ENCODE measurements at places on chromosomes 7 and 10.

DNA sequence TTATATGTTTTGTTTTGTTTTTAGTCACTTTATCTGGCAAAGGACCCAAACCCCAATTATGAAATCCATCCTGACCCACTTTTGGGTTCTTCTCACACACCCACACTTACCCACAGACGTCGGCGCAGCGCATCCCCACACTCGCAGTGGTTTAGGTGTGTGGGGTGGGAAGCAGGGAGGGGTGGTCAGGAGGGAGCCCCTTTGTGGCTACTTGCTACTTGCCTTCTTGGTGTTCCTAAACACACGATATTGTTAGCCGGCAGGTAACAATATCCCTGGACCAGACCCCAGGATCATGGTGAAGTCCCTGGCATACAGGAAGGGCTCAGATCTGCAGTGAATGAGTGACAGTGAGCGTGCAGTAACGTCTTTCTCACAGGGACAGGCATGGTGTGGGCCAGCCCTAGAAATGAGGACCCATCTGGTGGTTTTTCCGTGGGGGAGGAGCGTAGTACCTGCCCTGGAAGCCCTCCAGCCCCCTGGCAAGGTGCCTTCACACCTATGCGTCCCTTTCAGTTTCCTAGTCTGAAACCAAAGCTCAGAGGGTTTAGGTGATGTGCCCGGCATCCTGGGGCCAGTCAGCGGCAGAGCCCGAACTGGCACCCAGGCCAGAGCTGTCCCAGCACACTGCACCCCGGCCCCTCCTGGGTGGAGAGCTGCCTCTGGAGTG, 4.4 kb downstream of the SPOCK2 start:
- DNase-seq = no peak

DNA sequence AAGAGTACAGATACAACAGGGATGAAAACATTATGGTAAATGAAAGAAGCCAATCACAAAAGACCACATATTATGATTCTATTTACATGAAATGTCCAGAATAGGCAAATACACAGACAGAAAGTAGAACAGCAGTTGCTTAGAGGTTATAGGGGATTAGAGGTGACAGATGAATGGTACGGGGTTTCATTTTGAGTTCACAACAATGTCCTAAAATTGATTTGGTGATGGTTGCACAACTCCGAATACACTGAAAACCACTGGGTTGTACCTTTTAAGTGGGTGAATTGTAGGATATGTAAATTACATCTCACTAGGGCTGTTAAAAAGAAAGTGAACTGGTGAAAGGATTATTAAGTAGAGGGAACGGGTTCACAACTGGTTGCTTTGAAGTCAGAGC, 76.3 kb upstream of the MRLN start:
- no peak for DNase-seq

GRCh38 chr10:113732160-113732881, 19.2 kb upstream of the PLEKHS1 start:
- DNase-seq = no peak

- no peak for DNase-seq
Observed at GRCh38 chr10:113473851-113474250, 79.0 kb upstream of the HABP2 start.

- peak; percentile 36 for DNase-seq
Observed at GRCh38 chr7:79090543-79090942, 362.9 kb downstream of the MAGI2 start.

DNA sequence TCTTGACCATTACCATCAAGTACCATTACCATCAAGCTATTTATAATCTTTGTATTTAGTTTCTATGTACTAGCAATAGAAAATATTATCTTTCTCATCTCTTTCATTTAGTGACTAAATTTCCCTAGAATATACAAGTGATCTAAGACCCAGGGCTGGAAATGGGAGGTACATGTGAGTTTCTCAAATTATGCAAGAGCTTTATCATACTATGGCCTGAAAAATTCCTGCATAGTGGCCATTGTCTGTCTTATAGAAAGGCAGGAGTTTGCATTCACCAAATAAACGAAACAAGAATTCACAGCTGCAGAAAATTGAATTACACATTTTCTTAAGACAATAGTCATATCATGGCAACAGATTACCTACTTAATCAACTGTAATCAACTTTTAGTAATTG, 50.7 kb upstream of the HDAC9 start:
- no peak for DNase-seq

DNA sequence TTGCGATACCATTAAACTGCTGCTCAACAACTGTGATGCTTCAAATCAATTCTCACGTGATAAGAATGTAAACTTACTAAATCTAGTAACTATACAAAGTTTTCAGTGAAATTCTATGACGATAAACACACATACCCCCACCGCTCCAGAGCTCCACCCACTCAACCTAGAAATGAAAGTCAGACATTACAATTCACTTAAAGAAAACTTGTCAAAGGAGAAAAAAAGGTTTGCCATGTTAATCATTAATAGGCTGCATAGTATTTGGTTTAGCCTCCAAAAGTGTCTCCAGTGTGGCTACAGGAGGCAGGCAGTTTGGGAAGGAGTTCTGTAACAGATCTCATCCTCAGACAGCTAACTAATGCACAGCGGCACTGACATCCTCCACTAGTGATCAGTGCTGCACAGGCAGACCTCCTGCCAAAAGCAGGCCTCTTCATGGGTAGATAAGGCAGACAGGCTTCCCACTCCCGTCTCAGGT, 3.1 kb downstream of the HERPUD2 start:
- DNase-seq = no peak

DNA sequence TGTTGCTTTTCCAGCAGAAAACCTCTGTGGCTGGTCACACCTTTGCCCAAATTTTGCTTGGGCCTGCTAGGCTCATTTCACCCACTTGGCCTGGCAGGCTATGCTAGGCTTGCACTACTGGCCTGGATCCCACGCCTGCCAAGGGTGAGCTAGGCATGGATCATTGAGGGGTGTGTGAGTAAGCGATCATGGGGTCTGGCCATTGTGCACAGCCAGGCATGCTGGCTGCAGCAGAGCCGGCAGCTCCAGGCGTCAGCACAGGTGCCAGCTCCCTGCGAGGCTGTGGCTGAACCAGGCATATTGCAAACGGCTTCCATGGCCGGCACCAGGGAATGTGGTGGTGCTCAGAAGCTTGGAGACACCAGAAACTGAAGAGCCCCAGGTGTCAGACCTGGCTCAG, 19.2 kb downstream of the CFAP70 start:
- no peak for DNase-seq

DNA sequence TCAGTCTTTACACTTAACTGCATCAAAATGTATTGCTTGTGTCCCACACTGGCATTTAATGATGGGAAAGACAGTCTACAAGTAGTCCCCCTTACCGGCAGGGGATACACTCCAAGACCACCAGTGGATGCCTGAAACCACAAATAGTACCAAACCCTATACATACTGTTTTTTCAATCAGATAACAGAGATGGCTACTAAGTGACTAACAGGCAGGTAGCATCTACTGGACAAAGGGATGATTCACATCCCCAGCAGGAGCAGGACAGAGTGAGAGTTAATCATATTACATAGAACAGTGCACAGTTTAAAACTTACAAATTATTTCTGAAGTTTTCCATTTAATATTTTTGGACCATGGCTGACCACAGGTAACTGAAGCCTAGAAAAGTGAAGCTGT, 13.2 kb downstream of the TMEM243 start:
- peak; percentile 46 for DNase-seq

DNA sequence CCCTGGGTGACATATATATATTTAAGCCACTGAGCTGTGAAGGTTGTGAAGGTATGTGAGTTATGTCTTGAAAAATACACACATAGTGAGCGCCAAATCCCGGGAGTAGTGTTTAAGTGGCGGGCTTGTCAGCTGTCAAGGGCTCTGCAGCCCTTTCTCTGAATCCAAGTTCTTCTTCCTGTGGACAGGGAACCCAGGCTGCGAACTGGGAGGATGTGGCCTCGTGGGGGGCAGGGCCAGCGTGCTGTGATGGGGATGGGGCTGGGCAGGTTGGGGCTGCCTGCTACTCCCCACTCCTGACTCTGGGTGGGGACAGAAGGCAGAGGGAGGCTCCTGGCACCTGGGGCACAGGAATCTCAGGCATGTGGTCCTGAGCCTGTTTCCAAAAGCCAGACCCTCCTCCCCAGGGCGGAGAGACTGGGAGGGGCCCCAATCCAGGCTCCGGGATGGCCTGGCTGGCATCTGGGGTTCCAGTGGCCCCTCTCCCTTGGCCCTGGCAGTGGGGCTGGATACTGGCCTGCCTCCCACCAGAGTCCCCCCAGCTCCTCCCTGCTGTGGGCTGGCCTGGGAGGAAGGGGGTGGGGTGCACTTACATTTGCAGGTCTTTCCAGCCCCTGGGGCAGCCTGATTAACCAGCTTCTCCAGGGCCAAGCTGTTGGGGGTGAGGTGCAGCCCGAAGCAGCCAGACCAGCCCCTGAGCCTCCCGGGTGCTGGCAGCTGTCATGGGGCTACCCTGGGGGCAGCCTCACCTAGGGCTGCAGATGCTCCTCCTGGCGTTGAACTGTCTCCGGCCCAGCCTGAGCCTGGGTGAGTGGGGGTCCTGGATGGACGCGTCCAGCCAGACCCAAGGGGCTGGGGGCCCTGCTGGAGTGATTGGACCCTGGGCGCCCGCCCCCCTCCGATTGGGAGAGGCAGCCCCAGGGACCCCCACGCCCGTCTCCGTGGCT, at the start of gene UPK3B:
UPK3B (plus strand) TSS at position 622 of the 947 bp plus-strand sequence; CDS start at position 723, 101 bp downstream.
- DNase-seq = peak; percentile 22

GRCh38 chr7:152588350-152588749, 87.6 kb downstream of the XRCC2 start:
- DNase-seq = peak; percentile 91

- no peak for DNase-seq
Observed at GRCh38 chr10:11335881-11336430, 275.5 kb downstream of the USP6NL start.

- DNase-seq = peak; percentile 36
Observed at GRCh38 chr7:50142425-50143017, 49.5 kb upstream of the ZPBP start.

GRCh38 chr10:86670290-86670811, 2.0 kb downstream of the LDB3 start:
- no peak for DNase-seq

DNA sequence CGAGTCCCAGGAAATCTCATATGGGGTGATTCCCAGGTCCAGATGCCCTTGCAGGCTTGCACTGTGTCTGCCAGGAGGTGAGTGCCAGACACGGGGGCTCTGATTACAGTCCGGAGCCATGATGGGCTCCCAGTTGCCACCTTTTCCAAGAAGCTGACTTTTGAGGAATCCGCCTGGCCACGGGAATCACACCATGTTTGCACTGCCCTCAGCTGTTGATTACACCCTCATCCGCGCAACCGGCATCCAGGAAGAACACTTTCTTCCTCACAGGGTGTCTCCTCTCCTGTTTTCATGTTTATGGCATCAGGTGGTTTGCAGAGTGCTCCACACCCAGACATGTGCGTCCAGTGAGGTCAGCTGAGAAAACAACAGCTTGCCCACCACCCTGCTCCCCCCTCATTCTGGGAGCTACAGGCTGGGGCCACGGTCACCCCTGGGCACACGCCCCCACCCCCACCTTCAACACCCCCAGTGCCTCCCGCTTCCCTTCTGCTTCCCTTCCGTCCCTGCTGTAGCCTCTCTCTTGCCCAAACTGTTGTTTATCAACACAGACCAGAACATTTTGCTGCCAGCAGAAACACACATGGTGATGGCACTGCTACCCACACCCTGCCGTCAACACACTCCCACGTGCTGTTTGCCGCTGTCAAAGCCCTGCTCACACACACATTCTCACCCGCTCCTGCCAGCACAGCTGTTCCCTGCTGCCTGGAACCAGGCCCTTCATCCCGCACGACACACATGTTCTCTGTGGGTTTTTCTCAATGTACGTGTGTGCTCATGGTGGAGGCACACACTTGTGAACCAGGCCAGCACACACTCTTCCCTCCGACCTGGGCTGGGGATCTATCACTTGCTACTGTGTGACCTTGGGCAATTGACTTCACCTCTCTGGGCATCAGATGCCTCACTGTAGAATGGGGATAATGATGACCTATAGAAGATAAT, 35.8 kb downstream of the DDIT4 start:
- no peak for DNase-seq

GRCh38 chr7:155517969-155518368, 28.4 kb downstream of the CNPY1 start:
- DNase-seq = no peak

- DNase-seq = no peak
Observed at GRCh38 chr7:151118108-151119054, 32.1 kb downstream of the AGAP3 start.

- DNase-seq = peak; percentile 33
Observed at GRCh38 chr10:3293581-3294431, 121.2 kb upstream of the PITRM1 start.

GRCh38 chr7:77903597-77903996, 105.0 kb downstream of the PHTF2 start:
- peak; percentile 31 for DNase-seq

GRCh38 chr7:44713680-44714335, 34.8 kb upstream of the ZMIZ2 start:
- DNase-seq = no peak

- no peak for DNase-seq
Observed at GRCh38 chr10:80485076-80485945, 31.2 kb downstream of the TSPAN14 start.

DNA sequence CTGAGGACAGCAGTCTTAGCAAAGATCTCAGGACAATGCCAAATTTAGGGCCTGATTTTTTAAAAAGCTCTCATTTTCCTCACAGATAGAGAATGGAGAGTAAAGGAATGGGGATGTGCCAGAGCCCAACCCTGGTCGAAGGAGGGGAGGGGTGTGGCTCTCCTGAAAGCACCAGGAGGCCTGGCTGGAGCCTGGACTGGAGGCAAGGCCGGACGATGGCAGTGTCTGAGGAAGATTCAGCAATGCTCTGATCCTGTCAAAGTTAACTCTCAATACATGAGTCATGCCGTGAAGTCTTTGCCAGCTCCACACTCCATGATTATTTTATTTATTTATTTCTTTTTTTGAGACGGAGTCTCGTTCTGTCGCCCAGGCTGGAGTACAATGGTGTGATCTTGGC, 108.3 kb downstream of the UPF2 start:
- peak; percentile 59 for DNase-seq

- no peak for DNase-seq
Observed at GRCh38 chr10:13961853-13962252, 368.9 kb downstream of the FRMD4A start.

- peak; percentile 85 for DNase-seq
Observed at GRCh38 chr10:88156341-88156740, 292.9 kb downstream of the PTEN start.

- DNase-seq = no peak
Observed at GRCh38 chr7:91287371-91288084, 23.3 kb downstream of the FZD1 start.

GRCh38 chr10:96765406-96766240, 45.3 kb upstream of the PIK3AP1 start:
- peak; percentile 57 for DNase-seq

- no peak for DNase-seq
Observed at GRCh38 chr7:151152643-151153513, 14.6 kb downstream of the GBX1 start.

DNA sequence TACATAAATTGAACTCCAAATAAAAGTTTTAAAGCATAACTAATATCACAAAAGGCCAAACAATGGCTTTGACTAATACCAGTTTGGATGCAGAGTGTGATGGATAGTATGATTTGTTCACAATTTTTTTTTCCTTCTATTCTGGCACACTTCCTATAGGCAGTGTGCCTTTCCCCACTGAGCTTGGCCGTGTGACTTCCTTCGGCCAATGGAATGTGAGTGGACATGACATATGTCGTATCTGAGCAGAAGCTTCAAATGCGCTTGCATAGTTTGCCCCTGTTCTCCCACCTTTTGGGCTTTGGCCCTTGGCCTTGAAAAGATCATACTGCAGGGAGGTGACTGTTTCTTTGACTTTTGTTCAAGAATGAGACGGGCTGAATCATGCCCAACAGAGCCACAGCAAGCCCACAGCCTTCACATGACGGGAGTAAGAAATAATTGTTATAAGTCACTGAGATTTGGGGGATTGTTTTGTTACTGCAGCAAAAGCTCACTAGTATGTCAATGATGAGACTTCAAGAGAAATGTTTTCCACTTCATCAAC, 279.9 kb upstream of the NEBL start:
- no peak for DNase-seq
